ENCODE measurements at places on chromosomes 13 and 19. TPM values are rescaled to one million over a fixed set of nuclear protein-coding genes. Genes with fewer than 3 reads are reported as not detected.

Gene LRRC4B
- 2.5 TPM for total RNA-seq

Gene EDDM13
- total RNA-seq: not detected

Gene LRRC63
- total RNA-seq: 0.92 TPM

Gene CBY2
- total RNA-seq: not detected

GRCh38 chr13:107568181-107568580, 647.2 kb downstream of the LIG4 start:
- no peak overlapping the region for H3K4me3 ChIP-seq
- no peak for DNase-seq
- H3K4me1 ChIP-seq: no peaks in the 10 kb centered on the region

DNA sequence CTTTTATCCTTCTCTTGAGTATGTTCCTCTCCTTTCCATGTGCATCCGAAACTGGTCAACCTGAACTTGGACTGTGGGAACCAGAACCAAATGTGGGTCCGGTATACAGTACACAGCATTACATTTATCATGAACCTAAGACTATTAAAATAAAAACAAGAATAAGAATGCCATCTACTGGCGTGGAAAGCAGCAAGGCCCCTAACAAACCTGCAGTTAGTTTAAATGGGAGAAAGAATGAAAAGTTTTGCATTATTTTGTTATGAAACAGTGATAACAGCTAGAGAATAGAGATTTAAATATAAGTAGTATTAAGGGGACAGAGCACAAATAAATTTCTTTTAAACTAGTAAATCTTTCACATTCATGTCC, 159.5 kb downstream of the RBM26 start:
- H3K27ac ChIP-seq: no peak overlapping the region
- no peak for DNase-seq
- H3K4me1 ChIP-seq: no peaks in the 10 kb centered on the region
- no peaks in the 10 kb centered on the region for H3K36me3 ChIP-seq

GRCh38 chr13:45834411-45834994, 17.1 kb downstream of the SIAH3 start:
- DNase-seq: no peak
- no peak overlapping the region for H3K4me3 ChIP-seq
- H3K27me3 ChIP-seq: no peaks in the 10 kb centered on the region
- no peaks in the 10 kb centered on the region for H3K36me3 ChIP-seq
- H3K27ac ChIP-seq: no peak overlapping the region

Measured in ovary (tissue), 10 donors.